BE2C (cell line): ENCODE measurements at places on chromosomes 3 and 15.

- DNase-seq: no peak
Observed at GRCh38 chr15:96268442-96269204, 61.9 kb upstream of the NR2F2 start.

DNA sequence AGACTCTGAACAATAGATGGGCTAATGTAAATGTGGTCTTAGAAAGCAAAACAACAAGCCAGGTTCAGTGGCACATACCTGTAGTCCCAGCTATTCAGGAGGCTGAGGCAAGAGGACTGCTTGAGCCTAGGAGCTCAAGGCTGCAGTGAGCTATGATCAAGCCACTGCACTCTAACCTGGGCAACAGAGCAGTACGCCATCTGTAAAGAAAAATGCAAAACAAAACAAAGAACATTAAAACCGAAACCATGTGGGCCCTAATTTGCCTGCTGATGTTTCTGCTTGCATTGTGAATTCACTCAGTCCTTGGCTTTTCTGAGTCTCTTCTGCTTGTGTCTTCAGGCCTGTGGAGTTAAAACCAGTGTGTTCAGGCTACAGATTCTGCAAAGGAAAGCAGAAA lies 56.7 kb downstream of the CCNL1 start:
- DNase-seq: no peak

DNA sequence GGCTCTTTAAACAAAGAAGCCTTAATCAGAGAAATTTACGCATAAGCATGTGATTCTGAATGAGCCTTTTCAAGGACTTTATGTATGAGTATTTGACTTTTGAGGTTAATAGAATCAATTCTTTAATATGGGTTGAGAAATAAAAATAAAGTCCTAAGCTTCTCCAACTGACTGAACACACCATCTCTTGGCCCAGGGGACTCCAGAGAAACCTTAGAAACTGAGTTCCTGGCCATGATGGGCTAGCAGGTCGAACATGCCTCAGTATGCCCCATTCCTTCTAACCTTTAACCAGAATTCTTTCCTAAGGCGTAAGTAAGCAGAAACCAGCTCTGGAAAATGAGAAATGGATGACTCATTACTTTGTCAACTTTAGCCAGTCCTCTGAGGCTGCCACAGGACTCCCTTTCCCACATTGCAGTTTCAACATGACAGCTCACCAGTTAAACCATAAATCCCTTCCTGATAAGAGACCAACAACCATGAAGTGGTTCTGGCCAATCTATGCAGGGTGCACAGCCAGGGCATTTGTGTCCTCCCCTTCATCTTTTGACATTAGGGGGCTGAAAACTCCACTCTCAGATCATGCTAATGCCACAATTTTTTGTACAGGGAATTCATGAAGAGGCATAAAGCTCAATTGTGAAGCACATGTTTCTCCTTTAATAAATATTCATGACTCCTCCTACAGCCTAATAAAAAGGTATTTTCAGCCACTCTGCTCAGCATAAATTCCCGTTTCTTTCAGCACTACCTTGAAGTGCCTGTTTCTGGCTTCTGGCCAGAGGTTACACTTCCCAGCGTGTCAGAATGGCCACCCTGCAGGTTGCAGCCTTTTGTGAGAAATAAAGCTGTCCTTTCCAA lies 33.3 kb downstream of the TM4SF18 start:
- peak; percentile 40 for DNase-seq

DNA sequence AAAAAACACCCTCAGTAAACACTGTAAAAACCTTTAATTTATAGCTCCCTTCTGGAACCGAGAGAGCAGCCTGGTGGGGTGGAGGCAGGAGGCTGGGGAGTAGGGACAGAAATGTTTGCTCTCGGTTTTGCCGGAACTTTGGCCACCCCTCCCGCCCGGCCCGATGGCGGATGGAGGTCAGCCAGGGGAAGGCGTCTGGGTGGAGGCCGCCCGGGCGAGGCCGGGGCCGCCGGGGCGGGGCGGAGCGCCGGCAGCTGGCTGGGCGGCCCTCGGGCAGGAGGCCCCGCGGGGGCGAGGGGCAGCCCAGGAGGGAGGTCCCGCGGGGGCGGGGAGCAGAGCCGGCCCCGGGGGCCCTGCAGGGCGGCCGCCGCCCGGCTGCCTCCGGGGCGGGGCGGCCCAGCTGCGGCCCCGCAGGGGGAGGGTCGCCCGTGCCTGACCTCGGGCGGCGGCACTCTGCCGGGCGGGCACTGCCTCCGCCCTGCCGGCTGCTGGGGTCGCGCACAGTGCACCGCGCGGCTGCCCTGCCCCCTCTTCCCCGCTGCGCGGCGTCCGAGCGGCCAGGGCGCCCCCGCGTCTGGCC lies 829 bp upstream of the SKIL start:
- DNase-seq: peak; percentile 93

DNA sequence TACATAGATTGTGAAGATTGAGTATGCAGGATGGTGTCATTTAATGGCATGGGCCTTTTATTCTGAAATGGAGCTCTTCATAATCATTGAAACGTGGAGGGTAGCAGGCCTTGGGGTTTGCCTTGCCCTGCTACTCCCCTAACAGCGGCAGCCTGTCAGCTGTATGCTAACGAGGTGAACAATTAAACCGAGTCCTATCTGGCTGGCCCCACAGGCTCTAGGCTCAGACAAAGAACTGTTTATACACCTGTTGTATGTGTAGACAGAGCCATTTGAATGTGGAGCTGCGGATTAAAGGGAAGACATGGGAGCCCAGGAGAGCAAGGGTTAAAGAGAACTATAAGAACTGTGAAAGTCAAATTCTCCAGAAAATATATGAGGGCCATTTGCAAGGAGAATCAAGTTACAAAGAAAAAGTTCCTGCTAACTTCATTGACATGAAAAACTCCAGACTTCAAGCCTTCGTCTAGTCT lies 116.7 kb upstream of the CGNL1 start:
- DNase-seq: peak; percentile 90

DNA sequence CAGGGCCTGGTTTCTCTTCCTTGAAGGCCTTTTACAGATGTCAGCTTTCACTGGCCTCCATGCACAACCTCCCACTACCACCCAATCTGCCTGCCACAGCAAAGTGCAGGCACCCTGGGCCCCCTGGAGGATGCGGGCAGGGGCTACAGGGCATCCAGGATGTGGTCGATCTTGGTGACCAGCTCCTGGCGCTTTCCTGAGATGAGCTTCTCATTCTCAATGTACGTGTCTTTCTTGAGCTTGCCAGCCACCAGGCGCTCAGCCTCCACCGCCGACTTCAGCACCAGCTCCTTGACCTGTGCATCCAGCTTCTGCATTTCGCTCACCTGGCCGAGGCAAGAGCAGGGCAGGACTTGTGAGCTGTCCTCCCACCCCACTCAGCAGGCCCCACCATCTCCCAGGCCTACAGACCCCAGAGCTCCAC lies 30.3 kb downstream of the RPN1 start:
- peak; percentile 41 for DNase-seq
